NCI-H2029 treated with DMSO at 0.1 percent for 48 hours (cell line): ENCODE measurements at places on chromosomes 12 and 14.

- no peak for DNase-seq
Measured at GRCh38 chr12:105888696-105889095, 250.1 kb downstream of the NUAK1 start.

DNA sequence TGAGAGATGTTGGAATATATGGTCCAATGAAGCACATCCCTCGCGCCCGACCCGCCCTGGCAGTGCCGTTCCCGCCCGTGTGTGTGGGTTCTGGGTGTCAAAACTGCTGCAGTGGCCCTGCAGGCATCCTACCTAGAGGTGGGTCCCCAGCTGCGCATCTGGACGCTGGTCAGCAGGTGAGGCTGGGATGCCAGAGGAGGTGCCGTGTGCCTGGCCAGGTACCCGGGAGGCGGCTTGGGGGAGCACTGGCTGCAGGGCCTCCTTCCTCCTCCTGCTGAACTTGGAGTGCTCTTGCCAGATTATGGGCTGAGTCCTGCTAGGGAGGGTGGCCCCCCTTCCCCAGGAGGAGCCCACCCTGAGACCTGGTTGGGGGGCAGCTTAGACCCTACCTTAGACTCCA is 5.2 kb downstream of the MTA1 start:
- no peak for DNase-seq

- no peak for DNase-seq
Measured at GRCh38 chr12:56761812-56762211, 1.3 kb upstream of the HSD17B6 start.

DNA sequence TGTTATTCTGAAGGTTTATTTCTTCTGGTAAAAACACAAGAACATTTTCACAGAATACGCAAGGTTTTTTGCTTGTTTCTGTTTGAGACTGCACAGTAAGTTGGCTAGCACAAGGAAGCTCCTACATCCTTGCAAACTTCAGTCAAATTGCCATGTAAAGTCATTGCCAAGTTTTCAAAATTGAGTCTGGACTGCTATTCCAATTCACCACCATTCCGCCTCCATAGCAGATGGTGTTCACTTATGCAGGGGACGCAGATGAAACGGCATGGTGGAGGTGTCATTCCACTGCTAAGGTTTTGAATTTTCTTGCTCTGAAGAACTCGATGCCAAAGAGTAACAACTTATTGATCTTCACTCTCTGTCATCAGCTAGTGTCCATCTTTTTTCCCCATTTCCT is 303.9 kb upstream of the SYT1 start:
- DNase-seq, result no peak

DNA sequence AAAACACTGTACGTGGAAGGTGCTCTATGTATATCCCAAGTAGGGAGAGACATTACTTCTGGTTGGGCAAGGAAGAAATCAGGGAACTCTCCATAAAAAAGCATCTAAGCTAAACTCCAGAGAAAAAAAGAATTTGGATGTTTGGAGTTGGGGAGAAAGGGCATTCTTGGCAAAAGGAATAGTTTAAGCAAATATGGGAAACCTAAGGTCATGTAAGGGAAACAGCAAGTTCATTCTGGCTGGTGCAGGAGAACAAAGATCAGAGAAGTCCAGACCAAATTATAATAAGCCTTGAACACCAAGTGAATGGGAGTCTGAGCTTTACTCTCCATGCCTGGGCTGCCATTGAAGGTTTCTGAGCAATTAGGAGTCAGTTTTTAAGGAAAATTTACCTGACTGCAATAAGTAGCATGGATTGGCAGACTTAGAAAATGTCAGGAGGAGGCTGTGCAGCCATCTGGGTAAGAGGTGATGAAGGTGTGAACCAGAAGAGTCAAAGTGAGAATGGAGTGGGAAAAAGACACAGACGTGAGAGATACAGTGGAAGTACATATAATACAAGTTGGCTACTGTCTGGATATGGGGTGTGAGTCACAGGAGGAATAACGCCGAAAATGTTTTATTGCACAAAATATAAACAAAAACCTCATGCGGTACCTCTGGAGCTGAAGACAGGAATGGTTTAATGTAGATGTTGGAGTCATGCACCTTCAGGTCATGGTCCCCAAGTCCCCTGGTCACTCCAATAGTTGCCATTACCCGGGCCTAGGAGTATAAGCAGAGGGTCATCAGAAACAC is 222.6 kb downstream of the MON2 start:
- DNase-seq, result no peak

DNA sequence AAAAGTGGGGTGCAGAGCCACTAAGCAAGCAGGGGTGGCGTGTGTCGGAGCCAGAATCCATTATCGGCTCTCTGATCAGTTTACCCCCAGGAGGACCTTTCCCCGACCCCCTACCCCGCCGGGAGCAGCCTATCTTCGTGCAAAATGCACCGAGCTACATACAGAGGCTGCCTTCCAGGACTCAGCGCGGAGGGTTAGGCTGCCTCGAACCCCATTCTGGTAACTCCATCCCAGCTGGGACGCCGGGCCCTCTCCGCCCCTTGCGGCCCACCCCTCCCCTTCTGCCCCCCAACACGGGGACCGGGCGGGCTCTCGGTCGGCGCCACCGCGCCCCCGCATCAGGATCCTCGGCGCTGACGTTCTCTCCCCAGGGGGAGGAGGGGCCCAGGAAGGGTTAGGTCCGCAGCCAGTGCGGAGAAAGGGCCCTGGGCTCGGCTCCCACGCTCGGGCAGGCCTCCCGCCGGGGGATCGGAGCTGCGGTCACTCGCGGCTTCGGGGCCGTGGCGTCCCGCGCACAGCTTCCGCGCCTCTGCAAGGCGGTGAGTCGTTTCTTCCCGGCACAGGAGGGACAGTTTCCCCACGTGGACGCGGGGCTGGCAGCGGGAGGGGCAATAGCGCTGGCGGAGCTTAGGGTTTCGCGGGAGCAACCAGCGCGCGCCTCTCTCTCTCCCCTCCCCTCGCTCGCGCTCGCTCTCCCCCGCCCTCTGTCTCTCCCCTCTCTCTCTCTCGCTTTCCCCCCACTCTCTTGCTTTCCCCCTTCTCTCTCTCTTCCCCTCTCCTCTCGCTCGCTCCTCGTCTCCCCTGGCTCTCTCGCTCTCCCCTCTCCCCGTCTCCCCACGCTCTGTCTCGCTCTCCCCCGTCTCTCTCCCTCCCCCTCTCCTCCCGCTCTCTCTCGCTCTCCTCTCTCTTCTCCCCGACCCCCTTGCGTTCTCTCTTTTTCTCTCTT is 12.5 kb upstream of the MAP3K9 start:
- no peak for DNase-seq

DNA sequence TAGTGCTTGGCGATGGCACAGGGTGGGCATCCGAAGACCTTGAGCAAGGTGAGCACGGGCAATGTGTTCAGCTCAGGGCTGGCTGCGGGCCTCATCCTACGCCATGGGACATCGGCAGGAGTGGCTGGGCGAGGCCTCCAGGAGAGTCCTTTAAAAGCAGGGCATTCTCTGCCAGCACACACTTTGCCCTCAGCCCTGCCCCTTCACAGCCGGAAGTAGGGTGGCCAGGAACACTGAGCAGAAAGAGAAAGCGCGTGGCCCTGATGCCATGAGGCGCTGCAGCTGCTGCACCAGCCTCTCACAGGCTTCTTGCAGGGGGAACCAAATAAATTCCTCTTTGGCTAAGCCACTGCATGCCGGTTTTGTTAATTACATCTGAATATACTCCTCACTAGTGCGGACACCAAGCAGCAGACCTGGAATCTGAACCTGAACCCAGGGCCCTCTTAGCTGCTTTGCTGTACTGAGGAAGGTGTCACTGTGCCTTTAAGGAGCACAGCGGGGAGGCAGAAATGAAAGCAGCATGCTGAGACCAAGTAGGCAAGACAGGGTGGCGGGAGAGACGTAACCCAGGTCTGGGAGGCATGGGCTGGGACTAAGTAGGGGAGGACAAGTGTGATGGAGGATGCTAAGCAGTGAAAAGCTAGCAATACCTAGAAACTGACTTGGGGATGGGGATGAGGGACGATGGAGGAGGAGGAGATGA is 155.2 kb downstream of the TTC7B start:
- no peak for DNase-seq

GRCh38 chr12:19148860-19149259 is 19.3 kb downstream of the PLEKHA5 start:
- no peak for DNase-seq

- DNase-seq, result no peak
Measured at GRCh38 chr14:49766839-49767238, 1.1 kb upstream of the KLHDC2 start.

- DNase-seq, result peak; percentile 84
Measured at GRCh38 chr12:32755654-32756475, at the start of gene YARS2. Gene YARS2, minus strand, starts transcription at chr12:32755897. Its CDS starts 23 bp downstream, at chr12:32755874.

- DNase-seq, result no peak
Measured at GRCh38 chr14:105148604-105149145, 19.9 kb downstream of the JAG2 start.

DNA sequence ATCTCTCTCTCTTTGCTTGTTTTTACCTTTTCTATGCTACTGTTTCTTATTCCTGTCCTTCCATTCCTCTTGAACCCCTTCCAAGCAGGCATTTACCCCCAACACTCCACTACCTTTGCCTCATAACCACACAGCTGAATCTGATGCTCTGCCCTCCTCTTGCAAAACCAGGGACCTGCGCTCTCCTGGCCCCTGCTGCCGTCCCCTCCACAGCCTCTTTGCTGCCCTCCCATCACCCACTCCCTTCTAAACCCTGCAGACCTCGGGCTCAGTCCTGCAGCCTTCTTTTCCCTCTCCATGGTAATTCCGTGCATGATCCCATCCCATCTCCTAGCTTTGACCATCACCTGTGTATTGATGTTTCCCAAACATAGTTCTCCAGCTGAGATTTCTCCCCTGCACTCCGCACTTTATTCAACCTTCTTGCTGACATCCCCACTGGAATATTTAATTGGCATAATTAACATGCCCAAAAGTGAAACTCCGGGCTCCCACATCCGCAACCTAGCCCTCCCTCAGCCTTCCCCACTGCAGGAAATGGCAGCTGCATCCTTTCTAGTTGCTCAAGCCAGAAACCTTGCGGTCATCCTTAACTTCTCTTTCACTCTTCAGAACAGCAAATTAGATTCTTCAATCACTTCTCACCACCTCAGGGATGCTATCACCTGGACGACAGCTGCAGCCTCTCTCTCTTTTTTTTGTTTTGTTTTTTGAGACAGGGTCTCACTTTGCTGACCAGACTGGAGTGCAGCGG is 16.0 kb downstream of the FIGNL2 start:
- DNase-seq, result no peak

GRCh38 chr12:104501660-104502059 is 44.9 kb downstream of the CHST11 start:
- no peak for DNase-seq

DNA sequence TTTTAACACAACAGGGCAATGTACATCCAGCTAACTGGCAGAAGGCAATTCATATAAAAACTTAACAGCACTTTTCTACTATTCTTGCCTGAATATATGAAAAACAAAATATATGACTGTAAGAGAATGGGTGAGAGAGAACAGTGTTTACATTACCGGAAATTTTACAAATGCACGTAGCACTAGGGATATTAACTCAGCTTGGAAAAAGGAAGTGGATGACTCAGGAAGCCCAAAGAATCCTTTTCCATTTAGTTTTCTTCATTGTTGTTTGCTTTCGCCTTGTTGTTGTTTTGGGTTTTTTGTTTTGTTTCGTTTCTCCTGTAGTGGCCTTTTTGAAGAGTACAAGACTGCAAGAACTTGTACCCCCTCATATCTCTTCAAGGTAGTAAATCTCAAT is 295.5 kb downstream of the EGLN3 start:
- no peak for DNase-seq

DNA sequence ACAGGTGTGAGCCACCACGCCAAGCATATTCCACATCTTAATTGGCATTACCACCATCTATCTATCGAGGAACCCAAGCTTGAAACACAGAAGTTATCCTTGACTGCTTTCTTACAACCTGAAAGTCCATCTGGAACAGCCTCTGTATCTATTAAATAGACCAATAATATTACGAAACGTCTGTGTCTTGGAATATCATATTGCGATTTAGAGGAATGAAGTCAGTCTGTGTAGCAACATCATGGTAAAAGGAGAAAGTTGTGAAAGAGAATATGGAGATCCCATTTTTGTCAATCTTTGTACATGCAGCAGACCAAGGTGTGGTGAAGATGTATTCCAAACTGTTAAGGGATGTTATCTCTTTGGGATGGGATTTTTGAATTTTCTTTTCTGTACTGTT is 25.8 kb upstream of the MAX start:
- no peak for DNase-seq

- DNase-seq, result no peak
Measured at GRCh38 chr14:35368139-35368460, 36.4 kb downstream of the NFKBIA start.

- no peak for DNase-seq
Measured at GRCh38 chr12:70080566-70080965, 162.7 kb upstream of the CNOT2 start.

- DNase-seq, result peak; percentile 32
Measured at GRCh38 chr14:76576047-76576741, 185.1 kb upstream of the VASH1 start.

DNA sequence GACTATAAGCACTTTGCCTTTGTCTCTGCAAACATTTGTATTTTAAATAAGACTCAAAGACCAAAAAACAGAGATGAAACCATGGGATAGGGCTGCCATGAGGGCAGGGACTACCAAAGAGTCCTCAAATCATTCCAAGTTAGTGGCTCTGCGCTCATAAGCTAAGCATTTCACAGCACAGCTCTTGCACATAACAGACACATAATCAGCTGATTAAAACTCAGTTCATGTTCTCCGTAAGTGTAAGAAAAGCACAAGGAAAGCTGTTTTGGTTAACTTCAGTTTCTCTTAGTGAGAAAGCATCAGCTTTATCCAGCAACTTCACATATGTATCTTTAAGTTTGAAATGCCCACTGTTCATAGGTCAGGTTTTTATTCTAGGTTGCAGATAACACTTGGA is 54.9 kb downstream of the IRAK3 start:
- no peak for DNase-seq

DNA sequence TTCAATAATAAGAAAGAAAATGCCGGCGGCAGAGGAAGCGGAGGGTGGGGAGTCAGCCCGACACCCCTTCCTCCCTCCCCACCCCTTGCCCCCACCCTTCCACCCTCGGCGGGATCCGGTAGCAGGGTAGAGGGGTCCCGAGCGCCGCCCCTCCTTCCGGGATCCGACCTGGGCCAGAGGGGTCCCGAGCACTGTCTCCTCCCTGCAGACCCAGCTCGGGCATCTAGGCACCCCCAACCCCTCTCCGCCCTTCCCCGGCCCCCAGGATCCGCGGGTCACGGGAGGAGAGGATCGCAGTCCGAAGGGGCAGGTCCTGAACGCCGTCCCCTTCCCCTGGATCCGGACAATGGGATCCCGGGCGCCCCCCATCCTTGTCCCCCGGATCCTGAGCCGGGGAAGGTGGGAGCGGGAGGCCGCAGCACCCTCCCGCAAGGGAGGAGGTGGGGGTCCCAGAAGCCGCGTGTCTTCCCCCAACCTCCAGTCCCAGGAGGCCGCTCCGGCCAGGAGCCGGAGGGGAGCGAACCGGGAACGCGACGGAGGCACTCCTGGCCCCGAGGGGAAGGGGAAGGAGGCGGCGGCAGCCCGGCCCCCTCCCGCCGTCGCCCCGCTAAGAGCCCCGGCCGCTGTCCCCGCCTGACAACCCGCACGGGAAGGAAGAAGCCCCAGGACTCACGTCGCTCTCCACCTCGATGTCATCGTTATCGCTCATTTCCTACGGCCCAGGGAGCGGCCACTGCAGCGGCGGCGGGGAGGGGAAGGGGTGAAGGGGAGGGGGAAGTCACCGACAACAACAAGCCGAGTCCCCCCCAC is 481 bp downstream of the MAX start:
- DNase-seq, result no peak

GRCh38 chr12:65948320-65949008 is 124.2 kb downstream of the HMGA2 start:
- no peak for DNase-seq

GRCh38 chr14:63982629-63983028 is 129.8 kb downstream of the SYNE2 start:
- no peak for DNase-seq

GRCh38 chr12:54749191-54749818 is 101.1 kb upstream of the DCD start:
- DNase-seq, result peak; percentile 70
